Stimulated activated CD4-positive, alpha-beta T cell treated with anti-CD3 and anti-CD28 coated beads, Interleukin-4, amount 100 ng/mL, for 1 hour (primary cell): ENCODE measurements at places on chromosomes 4 and X.

GRCh38 chr4:152064282-152064681 lies 303.5 kb upstream of the GATB start:
- DNase-seq, result no peak

DNA sequence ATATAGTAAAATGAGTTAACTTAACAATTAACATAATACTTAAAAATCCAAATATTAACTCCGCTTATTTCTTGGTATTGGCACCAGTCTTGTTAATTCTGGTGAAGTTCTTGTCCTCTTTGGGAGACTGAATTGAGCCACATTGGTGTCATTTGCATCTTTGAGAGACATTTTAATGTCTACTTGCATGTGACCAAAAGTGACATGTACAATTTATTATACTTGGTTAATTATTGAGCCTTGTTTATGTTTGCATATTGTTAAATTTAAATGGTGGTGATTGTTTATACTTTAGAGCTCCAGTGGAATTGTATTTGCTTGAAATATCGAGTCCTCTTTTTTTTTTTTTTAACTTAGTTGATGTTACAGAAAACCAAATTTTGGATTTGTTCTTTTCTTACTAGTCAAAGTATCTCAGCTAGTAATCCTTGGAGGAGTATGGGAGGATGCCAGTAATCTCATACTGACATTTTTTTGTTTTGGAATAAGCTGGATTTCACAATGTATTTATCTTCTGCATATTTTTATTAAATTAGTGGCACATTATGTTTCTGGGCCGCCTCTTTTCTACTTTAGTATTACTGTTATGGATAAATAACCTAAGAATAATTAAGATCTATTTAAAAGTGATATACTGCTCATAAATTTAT lies 3.9 kb downstream of the SPCS3 start:
- no peak for DNase-seq

- no peak for DNase-seq
Measured at GRCh38 chr4:25001509-25001908, 29.2 kb downstream of the LGI2 start.

- no peak for DNase-seq
Measured at GRCh38 chr4:108336076-108336475, 167.3 kb upstream of the LEF1 start.

GRCh38 chrX:20432746-20433387 lies 166.2 kb upstream of the RPS6KA3 start:
- no peak for DNase-seq
